Pancreas (tissue), 10 donors: ENCODE measurements at places on chromosomes 4 and X.
A peak's percentile ranks its signal among the peaks of the same experiment; 100 is the strongest.

DNA sequence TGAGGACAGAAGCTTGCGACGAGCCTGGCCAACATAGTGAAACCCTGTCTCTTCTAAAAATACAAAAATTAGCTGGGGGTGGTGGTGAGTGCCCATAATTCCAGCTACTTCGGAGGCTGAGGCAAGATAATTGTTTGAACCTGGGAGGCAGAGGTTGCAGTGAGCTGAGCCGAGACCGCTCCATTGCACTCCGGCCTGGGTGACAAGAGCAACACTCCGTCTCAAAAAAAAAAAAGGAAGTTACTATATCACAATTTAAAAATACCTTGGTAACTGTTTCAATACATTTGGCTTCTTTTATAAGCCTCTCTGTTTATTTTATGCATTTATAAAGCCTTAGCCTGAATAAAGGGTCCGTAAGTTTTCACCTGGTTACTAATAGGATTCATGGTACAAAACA, 46.6 kb upstream of the CHRNA9 start:
- no peak for DNase-seq

DNA sequence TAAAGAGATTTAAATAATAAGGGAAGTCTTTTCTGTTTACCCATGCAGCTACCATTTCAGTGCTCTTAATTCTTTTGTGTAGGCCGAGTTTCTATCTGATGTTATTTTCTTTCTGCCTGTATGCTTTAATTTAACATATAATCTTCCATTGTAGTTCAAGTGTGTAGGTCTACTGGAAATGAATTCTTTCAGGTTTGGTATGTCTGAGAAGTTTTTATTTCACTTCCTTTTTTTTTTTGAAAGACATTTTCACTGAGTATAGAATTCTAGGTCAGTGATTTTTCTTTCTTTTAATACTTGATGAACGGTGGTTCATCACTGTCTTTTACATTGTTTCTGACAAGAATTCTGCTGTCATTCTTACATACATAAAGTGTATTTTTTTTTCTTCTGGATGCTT, 42.1 kb downstream of the VAMP7 start:
- no peak for DNase-seq

GRCh38 chr4:170729897-170730296, 640.1 kb upstream of the AADAT start:
- DNase-seq: no peak

DNA sequence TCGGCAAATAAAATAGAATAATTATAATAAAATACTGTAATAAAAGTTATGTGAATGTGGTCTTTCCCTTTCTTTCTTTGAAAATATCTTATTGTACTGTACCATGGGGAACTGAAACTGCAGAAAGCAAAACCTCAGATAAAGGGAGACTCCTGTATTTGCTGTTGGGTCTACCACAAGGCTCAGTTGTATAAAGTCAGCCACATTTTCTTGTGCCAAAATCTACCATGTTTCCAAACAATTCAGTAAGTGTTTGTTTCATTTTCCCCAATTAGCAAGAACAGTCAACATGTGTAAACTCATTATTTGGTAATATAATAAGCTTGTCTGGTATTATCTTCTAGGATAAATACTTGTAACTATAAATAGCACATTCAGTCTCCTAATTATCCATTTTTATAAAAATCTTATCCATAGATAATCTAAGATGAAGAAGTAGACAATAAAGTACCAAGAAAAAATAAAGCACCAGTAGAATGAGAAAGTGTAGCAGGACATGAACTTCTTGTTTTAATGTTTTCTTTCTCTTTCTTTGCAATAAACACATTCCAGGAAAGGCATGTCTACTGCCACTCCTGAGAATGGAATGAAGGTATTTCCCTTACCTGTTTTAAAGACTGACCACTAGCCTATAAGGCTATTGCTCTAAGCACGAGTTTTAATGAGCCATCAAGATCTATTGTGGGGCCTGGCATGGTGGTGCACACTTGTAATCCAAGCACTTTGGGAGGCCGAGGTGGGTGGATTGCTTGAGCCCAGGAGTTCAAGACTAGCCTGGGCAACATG, 15.0 kb upstream of the OTUD4 start:
- DNase-seq: no peak

GRCh38 chr4:186067757-186068385, 1.1 kb upstream of the TLR3 start:
- DNase-seq: peak; percentile 69

GRCh38 chr4:121765971-121766538, 1.1 kb upstream of the SMIM43 start:
- DNase-seq: no peak

DNA sequence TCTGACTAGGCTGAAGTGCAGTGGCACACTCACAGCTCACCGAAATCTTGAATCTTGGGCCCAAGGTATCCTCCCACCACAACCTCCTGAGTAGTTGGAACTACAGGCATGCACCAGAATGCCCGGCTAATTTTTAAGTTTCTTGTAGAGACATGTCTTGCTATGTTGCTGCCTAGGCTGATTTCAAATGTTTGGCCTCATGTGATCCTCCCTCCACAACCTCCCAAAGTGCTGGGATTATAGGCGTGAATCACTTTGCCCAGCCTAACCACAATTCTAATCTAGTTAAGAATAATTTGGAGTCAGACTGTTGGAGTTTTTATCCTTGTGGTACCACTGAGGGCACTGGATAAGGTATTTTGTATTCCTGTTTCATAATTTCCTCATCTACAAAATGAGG, 317.5 kb upstream of the AGA start:
- no peak for DNase-seq

- DNase-seq: no peak
Measured at GRCh38 chr4:90852237-90852636, 725.0 kb downstream of the CCSER1 start.

- no peak for DNase-seq
Measured at GRCh38 chr4:68129793-68130192, at the start of gene TMPRSS11F. Gene TMPRSS11F (minus strand): TSS chr4:68129869. CDS start chr4:68129820, 49 bp downstream.

GRCh38 chrX:17967888-17968287, 106.8 kb upstream of the RAI2 start:
- DNase-seq: no peak

DNA sequence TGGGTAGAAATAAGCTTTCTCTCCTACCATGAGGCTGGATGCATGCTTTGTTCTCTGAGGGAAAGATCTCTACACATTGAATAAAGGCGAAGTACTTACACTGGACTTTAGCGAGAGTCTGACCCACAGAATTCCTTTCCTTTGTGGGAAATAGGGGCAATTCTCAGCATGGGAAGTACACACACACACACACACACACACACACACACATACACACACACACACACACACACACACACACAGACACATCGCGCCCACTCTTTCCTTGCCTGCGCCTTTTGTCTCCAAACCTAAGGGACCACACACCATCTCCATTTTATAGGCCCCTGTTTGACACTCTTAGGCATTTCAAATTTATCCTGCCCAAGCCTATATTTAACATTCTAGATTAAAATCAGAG, 83.8 kb downstream of the LUZP4 start:
- no peak for DNase-seq

- no peak for DNase-seq
Measured at GRCh38 chrX:70234355-70234754, at the start of gene AWAT1. Gene AWAT1 (plus strand): TSS chrX:70234655. CDS start chrX:70234696, 41 bp downstream.

GRCh38 chr4:167966143-167966542, 126.2 kb upstream of the ANXA10 start:
- no peak for DNase-seq

DNA sequence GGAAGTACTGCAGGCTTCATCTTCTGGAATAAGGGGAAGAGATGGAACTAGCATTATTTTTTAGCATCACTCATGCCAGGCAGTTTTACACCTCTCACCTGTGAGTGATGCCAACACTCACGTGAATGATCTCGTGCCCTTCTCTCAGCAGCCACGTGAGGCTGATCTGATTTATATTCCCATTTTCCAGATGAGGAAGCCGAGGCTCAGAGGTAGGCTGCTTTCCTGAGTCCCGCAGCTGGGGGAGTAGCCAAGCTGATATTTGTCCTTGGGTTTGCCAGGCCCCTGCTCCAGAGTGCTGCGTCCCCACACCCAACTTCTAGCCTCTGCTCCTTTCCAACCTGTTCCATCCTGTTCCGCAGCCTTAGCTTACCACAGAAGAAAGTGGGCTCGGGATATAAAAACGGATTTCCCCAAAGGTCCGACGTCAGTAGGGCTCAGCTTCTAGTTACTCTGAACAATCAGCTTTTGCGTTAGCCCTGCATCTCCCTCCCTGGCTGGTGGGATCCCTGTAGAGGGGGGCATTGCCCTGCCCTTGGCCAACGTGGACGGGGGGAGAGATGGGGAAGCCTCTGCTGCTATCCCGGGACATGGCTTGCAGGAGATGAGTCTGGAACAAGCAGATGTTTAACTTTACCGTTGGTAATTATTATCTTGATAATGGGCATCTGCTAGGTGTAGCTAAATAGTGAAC, 9.3 kb downstream of the EVC start:
- DNase-seq: no peak

DNA sequence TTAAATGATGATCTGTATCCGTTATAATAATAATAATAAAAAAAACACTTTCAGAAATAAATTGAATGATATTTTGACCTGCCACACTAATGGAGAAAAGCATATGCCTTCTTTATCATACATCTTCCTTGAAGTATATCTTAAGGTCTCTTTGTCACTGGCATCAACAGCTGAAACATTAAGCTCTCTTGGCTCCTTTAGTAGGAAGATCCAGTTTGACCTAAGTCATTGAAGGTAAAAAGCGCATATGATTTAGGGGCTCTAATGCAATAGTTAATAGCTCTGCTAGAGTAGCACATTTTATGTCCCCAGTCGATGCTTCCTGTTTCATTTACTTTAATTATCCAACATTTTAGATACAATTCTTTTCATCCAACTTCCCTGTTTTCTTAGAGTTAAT, 1010.8 kb downstream of the STPG2 start:
- no peak for DNase-seq

DNA sequence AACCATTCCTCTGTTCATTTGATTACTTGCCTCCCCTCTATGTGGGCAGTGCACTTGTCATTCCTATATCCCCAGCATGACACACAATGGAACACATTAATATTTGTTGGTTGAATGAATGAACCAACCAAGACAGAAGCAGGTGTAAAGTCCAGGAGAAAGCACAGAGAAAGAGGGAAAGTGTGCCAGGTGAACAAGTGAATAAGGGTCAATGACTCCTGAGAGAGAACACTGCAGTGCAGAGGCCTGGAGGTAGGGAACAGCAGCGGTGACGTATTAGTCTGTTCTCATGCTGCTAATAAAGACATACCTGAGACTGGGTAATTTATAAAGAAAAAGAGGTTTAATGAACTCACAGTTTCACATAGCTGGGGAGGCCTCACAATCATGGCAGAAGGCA, 53.1 kb downstream of the USP46 start:
- DNase-seq: no peak

- DNase-seq: peak; percentile 83
Measured at GRCh38 chrX:101485212-101485949, at the start of gene ARMCX4. Gene ARMCX4 (plus strand): TSS chrX:101485456. CDS start chrX:101488590, 3,134 bp downstream.

- no peak for DNase-seq
Measured at GRCh38 chrX:97159916-97160800, 276.4 kb downstream of the RPA4 start.

GRCh38 chr4:158782551-158783360, 13.9 kb downstream of the FNIP2 start:
- DNase-seq: no peak

DNA sequence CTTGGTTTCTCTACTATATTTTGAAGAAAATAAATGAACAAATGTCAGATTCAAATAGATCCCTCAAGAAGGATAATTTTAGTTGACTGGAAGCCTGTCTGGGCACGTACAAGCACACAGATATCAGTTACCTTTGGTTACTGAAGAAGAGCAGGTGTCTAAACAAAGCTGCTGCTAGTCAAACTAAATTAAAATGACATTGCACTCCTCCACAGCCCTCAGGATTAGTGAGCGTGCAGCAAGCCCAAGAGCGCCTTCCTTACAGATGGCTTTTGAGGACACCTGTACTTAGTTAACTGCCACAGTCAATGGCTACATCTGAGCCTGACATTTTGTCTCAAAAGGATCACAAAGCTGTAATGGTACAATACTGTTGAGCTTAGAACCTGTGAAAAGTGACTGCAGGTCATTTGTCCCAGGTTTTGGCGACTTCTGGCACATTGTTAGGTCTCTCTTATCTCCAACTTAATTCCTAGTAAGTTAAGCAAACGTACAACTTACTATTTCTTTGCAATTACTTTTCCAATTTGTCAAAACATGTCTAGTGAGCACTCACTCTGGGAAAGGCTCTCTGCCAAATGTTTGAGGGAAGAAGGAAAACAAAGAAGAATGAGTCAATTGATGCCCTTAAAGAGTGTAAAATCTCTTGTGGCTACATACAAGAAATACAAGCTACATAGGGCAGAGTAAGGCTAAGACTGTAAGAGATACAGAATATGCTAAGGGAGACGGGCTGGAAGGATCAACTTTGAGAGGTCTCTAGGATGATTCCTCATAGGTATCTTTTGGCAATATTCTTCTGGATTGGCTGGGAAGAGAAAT, 25.6 kb upstream of the DAPP1 start:
- no peak for DNase-seq

DNA sequence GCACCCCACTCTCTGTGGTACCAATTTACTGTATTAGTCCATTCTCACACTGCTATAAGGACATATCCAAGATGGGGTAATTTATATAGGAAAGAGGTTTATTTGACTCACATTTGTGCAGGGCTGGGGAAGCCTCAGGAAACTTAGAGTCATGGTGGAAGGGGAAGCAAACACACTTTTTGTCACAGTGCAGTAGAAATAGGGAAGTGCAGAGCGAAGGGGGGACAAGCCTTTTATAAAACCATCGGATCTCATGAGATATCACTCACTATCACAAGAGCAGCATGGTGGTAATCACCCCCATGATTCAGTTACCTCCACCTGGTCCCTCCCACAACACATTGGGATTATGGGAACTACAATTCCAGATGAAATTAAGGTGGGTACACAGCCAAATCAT, 766.9 kb upstream of the PCDH10 start:
- DNase-seq: no peak

DNA sequence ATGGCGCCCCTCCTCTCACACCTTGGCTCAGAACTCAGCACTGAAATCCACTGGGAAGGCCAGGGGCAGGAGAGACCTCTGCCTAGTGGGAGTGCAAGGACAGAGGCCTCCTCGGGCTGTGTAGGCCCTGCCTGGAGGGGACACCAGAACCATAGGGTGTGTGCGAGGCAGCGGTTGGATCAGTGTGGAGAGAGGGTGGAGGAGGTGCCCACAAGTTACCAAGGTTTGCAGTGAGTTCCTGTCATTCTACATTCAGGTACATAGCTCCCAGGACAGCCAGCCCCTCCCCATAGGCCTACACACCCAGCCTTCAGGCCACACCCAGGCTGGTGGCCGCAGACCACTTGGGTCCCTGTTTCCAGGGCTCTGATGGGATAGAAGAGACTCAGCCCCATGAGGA, 19.2 kb upstream of the SPON2 start:
- DNase-seq: peak; percentile 12

DNA sequence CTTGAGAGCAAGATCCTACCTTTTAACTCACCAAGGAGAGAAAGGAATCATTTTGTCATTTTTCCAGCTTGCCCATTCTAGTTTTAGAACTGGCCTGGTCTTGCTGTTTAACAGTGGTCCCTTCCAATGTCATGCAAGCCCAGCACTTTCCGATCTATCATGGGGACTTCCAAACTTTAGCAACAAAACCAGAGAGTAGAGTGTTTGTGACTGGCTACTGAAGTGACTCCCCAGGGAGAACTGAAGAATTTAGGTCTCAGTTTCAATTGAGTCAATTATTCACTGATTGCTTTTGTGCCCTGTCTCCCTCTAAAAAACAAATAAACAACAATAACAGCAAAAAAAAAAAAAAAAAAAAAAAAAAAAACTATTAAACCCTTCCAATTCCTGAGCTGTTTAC, 108.3 kb downstream of the LHFPL1 start:
- no peak for DNase-seq
